ENCODE measurements at places on chromosomes 6 and 20.

DNA sequence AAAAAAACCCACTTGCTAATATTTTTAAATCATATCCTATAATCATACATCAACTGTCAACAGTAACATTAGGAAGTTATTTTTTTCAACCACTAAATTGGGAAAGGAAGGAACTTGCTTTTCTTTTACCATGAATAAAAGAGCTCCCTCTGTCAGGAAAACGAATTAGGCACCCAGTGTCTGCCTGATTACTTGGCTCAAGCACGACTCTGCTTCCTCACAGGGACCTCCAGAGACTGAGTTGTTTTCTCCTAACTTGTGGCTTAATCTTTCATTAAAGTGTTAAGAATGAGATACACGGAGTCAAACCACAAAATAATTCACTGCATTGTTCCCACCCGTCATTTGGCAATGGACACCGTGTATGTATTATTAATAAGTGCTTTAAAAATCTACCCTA is 1405.1 kb upstream of the EYS start:
- no peak for DNase-seq

DNA sequence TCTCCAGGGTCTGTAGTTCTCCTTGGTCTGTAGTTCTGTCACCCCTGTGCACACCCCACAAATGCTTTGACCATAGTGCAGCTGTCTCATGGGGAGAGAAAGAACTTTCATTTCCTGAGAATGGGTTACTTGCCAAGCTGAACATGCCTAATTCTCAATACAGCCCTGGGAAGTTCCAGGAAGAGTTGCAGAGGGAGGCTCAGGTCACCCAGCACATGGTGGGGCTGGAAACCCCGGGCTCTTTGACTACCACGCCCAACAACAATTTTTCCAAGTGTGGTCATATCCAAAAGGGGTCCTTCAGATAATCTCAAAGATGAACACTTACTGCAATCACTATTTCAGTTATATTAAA is 2.2 kb upstream of the PTPRA start:
- DNase-seq: no peak

- DNase-seq: no peak
These were observed 82.9 kb upstream of the RNF217 start for GRCh38 chr6:124879110-124879991.

- no peak for DNase-seq
These were observed 17.8 kb upstream of the COL19A1 start for GRCh38 chr6:69848552-69848951.

DNA sequence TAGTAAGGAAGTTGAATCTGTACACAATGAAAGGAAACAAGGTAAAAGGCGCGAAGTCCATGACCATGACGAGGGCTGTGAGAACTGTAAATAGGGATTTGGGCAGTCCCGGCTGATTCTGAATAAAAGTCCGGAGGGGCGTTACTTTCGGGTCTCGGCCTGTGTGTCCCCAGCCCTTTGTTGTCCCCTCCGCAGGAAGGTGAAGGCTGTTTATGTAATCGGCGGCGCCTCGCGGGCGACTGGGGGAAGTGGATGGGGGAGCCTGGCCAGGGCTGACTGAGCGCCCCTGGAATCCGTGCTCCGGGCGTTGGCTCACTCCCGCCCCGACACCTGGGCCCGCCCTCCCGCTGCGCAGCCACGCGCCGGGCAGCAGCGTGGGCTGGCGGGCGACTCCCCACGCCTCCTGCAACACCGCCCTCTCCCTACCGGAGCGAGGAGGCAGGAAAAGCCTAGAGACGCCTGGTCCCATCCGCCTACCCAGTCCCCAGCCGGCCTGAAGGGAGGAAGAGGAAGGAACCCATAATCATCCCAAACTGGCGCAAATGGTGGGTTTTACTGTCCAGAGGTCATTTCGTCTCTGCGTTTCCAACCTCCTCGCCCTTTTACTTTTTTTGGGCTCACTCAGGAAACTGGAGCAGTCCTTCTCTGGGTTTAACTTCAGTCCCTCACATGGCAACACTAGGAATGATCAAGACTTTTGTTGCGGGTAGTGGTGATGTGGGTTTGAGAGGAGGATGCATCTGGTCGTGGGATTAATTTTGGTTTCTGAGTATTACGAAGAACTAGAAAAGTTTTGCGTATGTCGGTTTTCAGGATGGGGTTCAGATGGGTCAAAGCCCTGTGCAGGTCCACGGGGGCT is 12.1 kb downstream of the TRIM31 start:
- DNase-seq: no peak

- DNase-seq: no peak
These were observed 345.4 kb downstream of the CD109 start for GRCh38 chr6:74041420-74041819.

DNA sequence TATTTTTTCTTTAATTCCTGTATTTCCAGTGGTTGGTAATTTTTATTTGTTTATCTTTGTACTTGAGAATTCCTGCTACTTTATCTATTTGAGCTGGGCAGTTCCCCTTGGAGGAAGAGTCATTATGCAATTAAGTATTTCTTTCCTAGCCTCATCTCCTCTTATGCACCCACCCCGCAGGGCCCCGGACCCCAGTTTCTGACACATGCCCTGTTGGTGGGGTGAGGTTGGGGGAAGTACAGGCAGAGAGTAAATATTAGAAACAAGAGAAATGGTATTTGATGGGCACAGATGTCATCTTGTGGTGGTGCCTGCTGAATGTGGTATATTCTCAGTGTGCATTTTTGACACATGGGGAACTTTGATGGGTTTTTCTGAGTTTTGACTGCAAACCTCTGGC is 602.7 kb upstream of the NOX3 start:
- DNase-seq: no peak

DNA sequence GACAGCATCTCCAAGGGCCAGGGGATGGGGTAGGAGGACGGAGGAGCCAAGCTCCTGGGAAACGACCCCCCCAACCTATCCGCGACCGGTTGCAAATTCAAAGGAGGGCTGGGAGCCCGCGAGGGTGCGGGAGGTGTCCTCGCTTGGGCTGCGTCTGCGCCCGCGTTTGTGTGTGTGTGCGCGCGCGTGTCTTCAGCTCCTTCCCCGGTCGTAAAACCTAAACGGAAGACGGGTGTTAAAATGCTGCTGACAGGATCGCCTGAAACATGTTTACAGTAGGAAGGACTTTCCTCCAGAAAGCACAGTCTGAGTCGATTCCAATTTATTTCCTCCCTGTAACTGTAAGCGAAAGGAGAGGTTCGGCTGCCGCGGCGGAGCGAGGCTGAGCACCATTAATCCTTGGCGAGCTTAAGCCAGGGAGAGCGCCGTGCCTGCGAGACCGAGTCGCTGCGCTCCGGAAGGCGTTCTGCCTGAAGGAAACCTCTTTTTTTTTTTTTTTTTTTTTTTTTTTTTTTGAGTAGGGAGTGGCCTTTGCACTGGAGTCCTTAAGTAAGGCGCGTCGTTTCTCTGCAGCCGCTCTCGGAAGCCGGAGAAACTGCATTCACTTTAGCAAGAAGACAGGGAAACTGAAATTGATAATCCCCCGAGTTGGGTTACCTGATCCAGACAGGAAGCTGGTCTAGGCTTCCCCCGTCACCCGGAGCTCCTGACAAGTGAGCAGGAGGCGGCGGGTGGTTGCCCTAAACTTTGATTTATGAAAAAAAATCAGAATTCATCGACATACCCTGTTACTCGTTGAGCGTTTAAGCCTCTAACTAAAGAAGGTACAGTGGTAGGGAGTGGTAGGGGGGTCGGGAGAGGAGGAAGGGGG is 4.8 kb upstream of the SOX4 start:
- no peak for DNase-seq

DNA sequence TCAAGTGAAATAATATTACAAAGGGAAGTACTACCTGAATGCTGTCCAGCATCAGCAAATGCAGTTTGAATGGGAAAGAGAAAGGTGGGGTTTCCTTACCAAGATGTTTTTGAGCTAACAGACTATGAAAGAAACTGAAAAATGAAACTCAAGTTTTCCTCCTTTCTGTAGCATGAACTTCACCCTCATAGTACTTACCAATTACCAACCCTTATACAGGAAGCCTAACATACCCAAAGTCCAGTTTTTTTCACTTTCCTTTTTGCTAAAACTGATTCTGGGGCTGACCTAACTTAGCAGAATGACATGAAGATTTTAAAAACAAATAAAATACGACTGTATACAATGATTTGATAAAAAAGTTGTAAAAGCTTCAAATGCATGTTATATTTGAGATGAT is 5.2 kb downstream of the ZNFX1 start:
- DNase-seq: no peak

DNA sequence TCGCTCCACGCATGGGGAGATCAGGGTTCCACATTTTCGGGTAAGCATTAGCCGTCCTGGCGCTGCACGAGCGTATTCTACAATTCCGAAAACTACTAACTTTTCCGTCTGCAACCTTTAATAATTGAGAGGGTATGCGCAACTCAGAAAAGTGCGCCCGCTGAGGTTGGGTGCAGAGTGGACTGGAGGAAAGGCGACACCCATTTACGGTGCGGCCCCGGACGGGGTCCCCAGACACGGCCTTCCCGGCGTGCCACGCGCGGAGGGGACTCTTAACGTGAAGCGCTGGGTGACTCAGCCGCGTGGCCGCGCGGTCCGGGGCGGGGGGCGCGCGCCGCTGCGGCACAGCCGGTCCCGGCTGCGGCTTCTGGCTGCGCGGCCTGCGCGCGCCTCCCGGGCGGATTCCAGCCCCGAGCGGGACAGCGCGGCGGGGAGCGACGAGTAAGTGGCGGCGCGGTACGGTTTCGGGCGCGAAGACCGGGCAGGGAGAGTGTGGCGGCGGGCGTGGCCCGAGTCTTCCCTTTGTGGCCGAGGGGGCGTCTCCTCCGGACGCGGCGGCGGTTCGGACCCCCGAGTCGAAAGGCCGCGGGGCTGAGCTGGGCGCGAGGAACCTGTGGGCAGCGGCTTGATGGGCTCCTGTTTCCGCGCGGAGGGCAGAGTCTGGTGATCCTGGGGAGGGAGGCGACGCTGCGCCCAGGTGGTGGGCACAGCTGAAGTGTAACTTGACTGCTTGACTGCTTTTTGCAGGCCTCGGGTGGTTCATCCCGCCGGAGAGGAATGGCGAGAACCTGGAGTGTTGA is at the start of the genes KCTD20 and PXT1:
TSS of gene KCTD20 (plus strand) at position 330 of the 800 bp plus-strand sequence. CDS start 27,098 bp downstream, outside the sequence.
TSS of gene PXT1 (minus strand) at position 184 of the 800 bp plus-strand sequence. CDS start 16,772 bp downstream, outside the sequence.
- DNase-seq: peak; percentile 73

DNA sequence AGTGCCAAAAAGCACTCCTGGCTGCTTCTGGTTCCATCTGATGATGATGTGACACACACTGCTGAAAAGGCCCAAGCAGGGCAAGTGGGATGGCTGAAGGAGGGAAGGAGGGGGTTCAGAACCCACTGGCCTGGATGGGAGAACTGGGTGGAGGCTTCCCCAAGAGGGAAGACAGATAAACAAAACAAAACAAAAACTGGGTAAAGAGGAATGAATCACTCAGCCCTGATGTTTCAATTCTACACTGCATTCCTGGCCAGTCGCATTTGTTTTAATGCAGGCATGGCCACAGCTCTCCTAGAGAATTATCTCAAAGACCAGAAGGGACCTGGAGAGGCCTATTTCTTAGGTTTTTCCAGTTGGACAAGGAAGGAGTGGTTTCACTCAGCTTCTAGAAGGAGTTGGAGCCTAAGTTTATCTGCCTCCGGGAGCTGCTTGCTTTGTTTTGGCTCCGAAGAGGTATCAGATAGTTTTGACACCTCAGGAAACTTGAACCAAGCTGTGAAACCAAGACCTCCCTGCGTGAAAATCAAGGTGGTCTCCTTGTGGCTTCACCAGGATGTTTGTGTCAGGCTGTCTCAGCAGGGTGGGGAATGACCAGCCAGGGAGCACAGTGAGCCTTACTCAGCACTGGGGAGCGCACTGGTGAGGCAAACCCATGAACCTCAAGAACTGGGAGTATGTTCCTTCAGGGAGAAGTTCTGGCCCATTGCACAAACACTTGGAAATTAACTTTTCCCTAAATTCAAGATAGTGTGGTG is 16.1 kb downstream of the TTPAL start:
- DNase-seq: no peak

- no peak for DNase-seq
These were observed 83.1 kb upstream of the FOXQ1 start for GRCh38 chr6:1228754-1229191.

- DNase-seq: no peak
These were observed 28.1 kb upstream of the BMP2 start for GRCh38 chr20:6739406-6739805.

DNA sequence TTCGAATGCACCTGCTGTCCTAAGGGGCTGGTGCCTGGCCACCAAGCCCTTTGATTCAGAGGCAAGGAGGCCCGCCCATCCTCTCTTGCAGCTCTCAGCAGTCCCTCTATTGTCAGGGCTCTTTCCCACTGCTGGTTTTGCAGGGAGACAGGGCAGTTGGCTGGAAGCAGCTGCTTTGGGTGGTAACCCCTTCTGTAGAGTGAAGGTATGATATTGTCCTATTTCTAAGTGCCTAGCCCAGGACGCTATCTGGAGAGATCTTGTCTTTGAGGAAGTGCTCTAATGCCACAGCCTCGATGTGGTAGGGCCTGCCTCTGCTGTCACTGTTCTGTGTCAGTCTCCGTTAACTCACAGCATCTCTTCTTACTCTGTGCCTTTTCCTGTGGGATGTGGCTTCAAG is 5.6 kb downstream of the PLCG1 start:
- DNase-seq: no peak

DNA sequence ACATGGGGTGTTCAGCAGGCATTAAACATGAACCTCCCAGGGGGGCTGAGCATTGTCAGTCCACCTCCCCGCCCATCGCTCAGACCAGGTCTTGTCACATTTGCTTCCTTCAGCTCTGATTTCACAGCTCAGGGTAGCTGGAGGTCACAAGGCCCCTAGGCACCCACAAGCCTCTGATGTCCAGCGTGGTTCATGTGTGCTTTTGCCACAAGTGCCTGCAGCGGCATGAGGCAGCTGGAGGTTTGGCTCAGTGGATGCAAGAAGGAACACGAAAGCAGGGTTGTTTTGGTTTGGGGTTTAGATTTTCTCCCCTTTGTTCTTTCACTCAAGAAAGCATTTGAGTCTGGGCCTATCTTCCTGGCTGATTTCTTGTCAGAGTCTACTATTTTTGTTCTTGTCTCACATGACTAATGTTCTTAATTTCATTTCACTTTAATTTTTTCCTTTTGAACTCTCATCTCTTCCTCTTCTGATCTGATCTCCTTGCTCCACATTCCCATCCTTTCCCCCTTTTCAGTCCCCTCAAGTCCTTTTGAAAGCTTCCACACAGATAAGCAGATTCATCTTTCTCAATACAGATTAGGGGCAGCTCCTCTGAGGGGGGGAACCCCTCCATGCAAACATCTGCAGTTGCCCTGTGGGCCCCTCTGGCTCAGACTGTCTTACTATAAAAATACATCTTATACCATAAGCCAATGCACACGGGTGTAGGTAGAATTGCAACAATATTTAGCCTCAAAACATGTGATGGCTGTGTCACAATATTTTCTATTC is 68.1 kb upstream of the CEP85L start:
- no peak for DNase-seq

- DNase-seq: no peak
These were observed 16.6 kb downstream of the HLA-F start for GRCh38 chr6:29739882-29740261.

- no peak for DNase-seq
These were observed 161.2 kb downstream of the KCNQ5 start for GRCh38 chr6:72783035-72783434.
